Large intestine (tissue), 12 donors: ENCODE measurements at places on chromosomes 1 and 21. TPM values are rescaled to one million over a fixed set of nuclear protein-coding genes. Genes with fewer than 3 reads are reported as not detected.

GRCh38 chr1:230352537-230352936 lies 73.6 kb downstream of the PGBD5 start:
- no peak for DNase-seq

- DNase-seq, result no peak
Measured at GRCh38 chr1:205041998-205042910, 758 bp upstream of the CNTN2 start.

- no peak for DNase-seq
Measured at GRCh38 chr1:82215056-82215852, 414.5 kb downstream of the ADGRL2 start.

GRCh38 chr21:15134701-15135470 lies 70.1 kb upstream of the NRIP1 start:
- peak; percentile 27 for DNase-seq

DNA sequence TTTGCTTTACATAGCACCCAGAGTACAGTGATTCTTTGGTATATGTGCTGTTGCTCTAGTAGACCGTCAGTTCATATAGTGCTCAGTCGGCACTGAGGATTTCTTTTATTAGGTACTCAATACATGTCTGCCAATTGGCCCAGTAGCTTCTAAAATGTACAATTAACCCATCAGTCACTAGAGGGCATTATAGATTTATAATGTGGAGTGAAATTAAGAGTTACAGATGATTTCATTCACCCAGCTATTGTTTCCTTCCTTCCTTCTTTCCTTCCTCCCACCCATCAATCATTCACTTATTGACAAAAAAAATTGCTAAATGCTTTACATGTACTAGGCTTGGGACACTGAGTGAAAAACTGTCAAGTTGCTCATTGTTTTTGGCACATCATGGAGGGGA lies 263.6 kb upstream of the USP24 start:
- no peak for DNase-seq

GRCh38 chr21:28174701-28175100 lies 818.0 kb downstream of the LTN1 start:
- DNase-seq, result no peak

- peak; percentile 85 for DNase-seq
Measured at GRCh38 chr1:111204201-111204982, 3.9 kb upstream of the DENND2D start.

KRTAP19-3 gene
- not detected for polyA plus RNA-seq

WASF2 gene
- polyA plus RNA-seq, result 56.0 TPM

TNNI3K gene
- 1.1 TPM for polyA plus RNA-seq

FRRS1 gene
- 6.2 TPM for polyA plus RNA-seq
